ENCODE measurements at places on chromosomes 3 and 15. TPM values are rescaled to one million over a fixed set of nuclear protein-coding genes. Genes with fewer than 3 reads are reported as not detected.

PGBD4 gene
- total RNA-seq, result 1.8 TPM

ATP13A5 gene
- not detected for total RNA-seq

LMOD3 gene
- total RNA-seq, result 0.09 TPM

GRCh38 chr3:141526709-141527108 is 39.9 kb downstream of the RASA2 start:
- no peak overlapping the region for H3K27ac ChIP-seq
- no peaks in the 10 kb centered on the region for H3K4me1 ChIP-seq
- no peak for DNase-seq
- H3K4me3 ChIP-seq, result no peak overlapping the region
- H3K27me3 ChIP-seq, result no peaks in the 10 kb centered on the region
- H3K36me3 ChIP-seq, result no peaks in the 10 kb centered on the region

- H3K27me3 ChIP-seq, result no peaks in the 10 kb centered on the region
- DNase-seq, result no peak
- peaks cover 80% of the 10 kb centered on the region for H3K4me1 ChIP-seq
Measured at GRCh38 chr3:134356411-134357040, 17.7 kb downstream of the AMOTL2 start.

DNA sequence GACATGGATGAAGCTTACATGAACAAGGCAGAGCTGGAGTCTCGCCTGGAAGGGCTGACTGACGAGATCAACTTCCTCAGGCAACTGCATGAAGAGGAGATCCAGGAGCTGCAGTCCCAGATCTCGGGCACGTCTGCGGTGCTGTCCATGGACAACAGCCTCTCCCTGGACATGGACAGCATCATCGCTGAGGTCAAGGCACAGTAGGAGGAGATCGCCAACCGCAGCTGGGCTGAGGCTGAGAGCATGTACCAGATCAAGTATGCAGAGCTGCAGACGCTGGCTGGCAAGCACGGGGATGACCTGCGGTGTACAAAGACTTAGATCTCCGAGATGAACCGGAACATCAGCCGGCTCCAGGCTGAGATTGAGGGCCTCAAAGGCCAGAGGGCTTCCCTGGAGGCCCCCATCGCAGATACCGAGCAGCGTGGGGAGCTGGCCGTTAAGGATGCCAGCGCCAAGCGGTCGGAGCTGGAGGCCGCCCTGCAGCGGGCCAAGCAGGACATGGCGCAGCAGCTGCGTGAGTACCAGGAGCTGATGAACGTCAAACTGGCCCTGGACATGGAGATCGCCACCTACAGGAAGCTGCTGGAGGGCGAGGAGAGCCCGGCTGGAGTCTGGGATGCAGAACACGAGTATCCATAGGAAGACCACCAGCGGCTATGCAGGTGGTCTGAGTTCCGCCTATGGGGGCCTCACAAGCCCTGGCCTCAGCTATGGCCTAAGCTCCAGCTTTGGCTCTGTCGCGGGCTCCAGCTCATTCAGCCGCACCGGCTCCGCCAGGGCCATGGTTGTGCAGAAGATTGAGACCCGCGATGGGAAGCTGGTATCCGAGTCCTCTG is 77.6 kb downstream of the CLDN11 start:
- DNase-seq, result no peak
- H3K27ac ChIP-seq, result no peak overlapping the region
- H3K36me3 ChIP-seq, result no peaks in the 10 kb centered on the region
